ENCODE measurements at places on chromosomes 5 and 9.

- DNase-seq, result no peak
Measured at GRCh38 chr5:60504342-60504741, 195.6 kb downstream of the DEPDC1B start.

- DNase-seq, result no peak
Measured at GRCh38 chr9:126611193-126611591, 2.5 kb upstream of the LMX1B start.

- DNase-seq, result no peak
Measured at GRCh38 chr5:59937633-59938032, 44.1 kb upstream of the PDE4D start.

- no peak for DNase-seq
Measured at GRCh38 chr5:83145882-83146331, 68.6 kb downstream of the XRCC4 start.

DNA sequence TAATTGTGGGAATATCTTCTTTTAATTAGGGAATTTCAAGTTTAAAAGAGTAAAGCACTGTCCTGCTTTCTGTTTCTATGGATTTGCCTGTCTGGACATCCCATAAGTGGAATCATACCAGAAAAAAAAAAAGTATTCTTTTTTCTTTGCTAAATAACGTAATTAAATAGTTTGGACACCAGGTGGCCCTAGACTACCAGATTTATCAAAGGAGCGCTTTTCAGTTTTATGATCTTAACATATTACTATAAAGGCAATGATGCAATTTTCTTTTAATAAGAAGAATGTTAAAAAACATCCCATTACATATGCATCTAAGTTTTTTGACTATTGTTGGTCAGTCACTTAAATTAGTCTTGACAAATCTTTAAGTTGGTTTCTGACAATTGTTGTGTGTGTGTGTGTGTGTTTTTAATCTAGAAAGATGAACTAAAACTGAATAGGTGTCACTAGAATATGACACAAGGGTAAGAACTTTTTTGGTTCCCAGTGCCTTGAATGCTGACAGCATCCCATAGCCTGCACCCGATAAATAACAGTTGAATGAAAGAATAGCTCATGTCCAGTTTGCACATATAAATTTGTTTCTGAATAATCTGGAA lies 49.5 kb downstream of the C5orf22 start:
- DNase-seq, result peak; percentile 37

GRCh38 chr9:134992755-134993124 lies 75.0 kb upstream of the FCN1 start:
- no peak for DNase-seq

GRCh38 chr9:125631391-125632085 lies 75.5 kb downstream of the MAPKAP1 start:
- DNase-seq, result peak; percentile 22

GRCh38 chr9:114516913-114517312 lies 11.6 kb upstream of the WHRN start:
- no peak for DNase-seq

DNA sequence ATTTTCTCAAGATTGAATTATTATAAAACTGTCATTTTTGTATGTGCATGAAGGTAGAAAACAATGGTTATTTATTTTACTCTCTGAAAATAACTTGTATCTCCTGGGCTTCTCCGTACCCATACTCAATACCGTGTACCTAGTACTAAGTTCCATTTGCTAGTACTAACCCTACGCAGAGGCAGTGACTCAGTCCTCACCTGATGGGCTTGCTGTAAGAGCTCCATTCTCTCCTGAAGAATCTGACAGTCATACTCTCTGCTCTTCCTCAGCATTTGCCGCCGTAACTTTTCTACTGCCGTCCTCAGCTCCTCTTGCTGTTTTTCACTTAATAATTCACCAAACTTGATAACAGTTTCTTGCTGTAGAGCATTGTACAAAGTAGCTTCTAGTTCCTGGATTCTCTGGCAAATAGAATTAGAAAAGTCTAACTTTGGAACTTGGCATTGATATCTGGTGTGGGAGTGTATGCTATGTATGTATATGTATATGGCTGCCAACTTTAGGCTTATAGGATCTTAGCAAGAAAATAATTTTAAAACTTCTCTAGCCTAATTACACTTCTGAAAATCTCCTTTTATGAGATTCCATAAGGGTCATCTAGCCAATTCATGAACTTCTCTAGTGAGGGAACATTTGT lies 108.0 kb upstream of the DPYSL3 start:
- no peak for DNase-seq

- no peak for DNase-seq
Measured at GRCh38 chr5:6722015-6722414, 8.8 kb downstream of the TENT4A start.

DNA sequence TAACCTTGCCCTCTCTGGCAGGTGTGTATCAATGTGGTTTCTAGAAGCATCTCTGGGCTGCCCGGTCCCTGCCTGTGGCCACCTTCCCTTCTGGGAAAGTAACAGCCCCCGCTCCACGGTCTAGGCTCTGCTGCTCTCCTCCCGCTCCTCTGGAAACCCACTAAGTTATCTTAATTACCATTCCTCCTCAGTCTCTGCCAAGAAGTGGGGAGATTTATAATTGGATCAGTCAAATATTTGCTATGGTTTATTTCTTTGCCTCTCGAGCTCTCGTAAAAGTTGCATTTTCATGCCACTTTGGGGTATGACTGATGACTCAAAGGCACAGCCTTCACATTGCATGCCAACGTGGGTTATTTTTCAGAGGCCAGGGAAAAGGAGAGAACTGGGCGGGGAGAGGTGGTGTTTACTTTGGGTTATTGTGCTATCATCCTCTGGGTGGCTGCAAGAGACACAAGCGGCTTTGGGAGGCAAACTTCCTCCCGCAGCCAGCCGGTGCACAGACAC lies 205.3 kb upstream of the WWC1 start:
- no peak for DNase-seq

- DNase-seq, result no peak
Measured at GRCh38 chr5:94517490-94518488, 100.6 kb downstream of the KIAA0825 start.
